A549 treated with RU486 at 1 μM for 4 hours (cell line): ENCODE measurements at places on chromosomes 5 and 9. TPM values are rescaled to one million over a fixed set of nuclear protein-coding genes. Genes with fewer than 3 reads are reported as not detected.

Gene CDH10
- total RNA-seq, result 0.15 to 0.45 TPM (median 0.22 TPM) in 5 replicates

Gene SPINK13
- total RNA-seq, result not detected in 5 replicates

Gene GALNT12
- 3.1 to 5.1 TPM (median 4.7 TPM) in 5 replicates for total RNA-seq

Gene IL3
- total RNA-seq, result not detected in 5 replicates

Gene TEK
- total RNA-seq, result 0.03 to 0.12 TPM (median 0.06 TPM) in 5 replicates

Gene SLC1A3
- not detected in 5 replicates for total RNA-seq

Gene MORN5
- not detected in 5 replicates for total RNA-seq

Gene PCDHGB3
- 0.17 to 0.30 TPM (median 0.23 TPM) in 5 replicates for total RNA-seq

Gene ARSB
- total RNA-seq, result 7.7 to 9.1 TPM (median 8.8 TPM) in 5 replicates

Gene PCDHGB1
- total RNA-seq, result 1.2 to 2.3 TPM (median 1.9 TPM) in 5 replicates

Gene IFNA2
- total RNA-seq, result not detected in 5 replicates

Gene ITGA2
- 16.6 to 32.9 TPM (median 29.0 TPM) in 5 replicates for total RNA-seq

Gene IRX2
- 1.0 to 1.7 TPM (median 1.5 TPM) in 5 replicates for total RNA-seq

Gene GARIN3
- total RNA-seq, result not detected in 5 replicates

Gene FOXD4L4
- 0.03 TPM in 1 of 5 replicates, not detected in the others for total RNA-seq

Gene ARSI
- 31.9 to 48.3 TPM (median 37.1 TPM) in 5 replicates for total RNA-seq

Gene CDHR2
- total RNA-seq, result 0.02 to 0.13 TPM (median 0.06 TPM) in 5 replicates

Gene MUSK
- total RNA-seq, result not detected in 5 replicates

Gene CCL21
- not detected in 5 replicates for total RNA-seq

Gene MEGF10
- not detected in 5 replicates for total RNA-seq

Gene ADAMTSL1
- total RNA-seq, result not detected in 5 replicates

Gene DNAI1
- total RNA-seq, result 0.12 to 0.42 TPM (median 0.15 TPM) in 5 replicates

Gene FOXD4L6
- 0.11 TPM in 1 of 5 replicates, not detected in the others for total RNA-seq

Gene NR2F1-AS1
- 3.6 to 6.3 TPM (median 4.0 TPM) in 5 replicates for total RNA-seq

Gene CXCL14
- total RNA-seq, result 0.07 to 0.14 TPM (median 0.07 TPM) in 3 of 5 replicates, not detected in the others

Gene GCNT4
- 0.24 to 0.56 TPM (median 0.46 TPM) in 5 replicates for total RNA-seq

Gene SH3TC2
- total RNA-seq, result 0.24 to 0.64 TPM (median 0.56 TPM) in 5 replicates

Gene TNFSF15
- 0.26 to 0.40 TPM (median 0.31 TPM) in 5 replicates for total RNA-seq

Gene CMBL
- total RNA-seq, result 19.9 to 24.5 TPM (median 22.9 TPM) in 5 replicates

Gene ARID3C
- 0.07 to 0.17 TPM (median 0.13 TPM) in 3 of 5 replicates, not detected in the others for total RNA-seq

Gene PCDHGA5
- 0.07 to 0.30 TPM (median 0.13 TPM) in 5 replicates for total RNA-seq

Gene SPINK6
- 0.31 to 0.52 TPM (median 0.37 TPM) in 4 of 5 replicates, not detected in the other for total RNA-seq
